ENCODE measurements at places on chromosomes 4 and X. TPM values are rescaled to one million over a fixed set of nuclear protein-coding genes. Genes with fewer than 3 reads are reported as not detected.

The ENPEP gene
- total RNA-seq: 4.5 TPM

The OCIAD1 gene
- total RNA-seq: 163 TPM

The HSFX2 gene
- total RNA-seq: not detected

The TBCK gene
- 22.3 TPM for total RNA-seq

The RAI2 gene
- not detected for total RNA-seq

DNA sequence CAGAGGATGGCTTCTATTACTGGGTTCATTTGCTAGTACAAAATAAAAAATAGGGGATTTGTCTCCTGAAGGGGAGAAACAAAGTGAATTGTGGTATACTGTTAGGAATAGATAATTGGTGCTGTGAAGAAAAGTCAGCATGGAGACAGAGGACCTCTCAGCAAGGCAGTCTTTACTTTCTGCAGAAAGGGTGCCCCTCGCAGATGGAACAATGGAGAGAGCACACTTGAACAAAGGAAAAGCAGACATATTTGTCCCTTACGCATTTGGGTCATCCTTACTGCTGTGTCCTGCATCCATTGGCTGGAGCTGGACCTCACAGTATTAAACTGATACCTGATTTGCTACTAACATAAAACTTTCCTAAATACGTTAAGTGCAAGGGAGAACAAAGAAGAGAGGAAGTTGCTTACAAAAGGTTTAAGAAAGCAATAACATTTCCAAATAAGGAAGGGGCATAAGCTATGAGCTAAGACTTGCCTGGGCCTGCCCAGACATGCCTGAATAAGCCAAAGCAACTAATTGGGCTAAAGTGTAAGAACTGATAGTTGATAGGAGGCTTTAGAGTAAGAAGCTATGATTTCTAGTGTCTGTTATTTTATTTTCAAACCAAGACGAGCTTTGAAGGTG, 83.8 kb downstream of the CCKAR start:
- no peak for DNase-seq
- no peaks in the 10 kb centered on the region for H3K27me3 ChIP-seq
- H3K4me1 ChIP-seq: no peaks in the 10 kb centered on the region
- peak overlapping the region; percentile 14 for H3K27ac ChIP-seq
- peaks cover 22% of the 10 kb centered on the region for H3K36me3 ChIP-seq

- H3K27ac ChIP-seq: no peak overlapping the region
- H3K4me1 ChIP-seq: no peaks in the 10 kb centered on the region
- DNase-seq: no peak
- H3K4me3 ChIP-seq: no peak overlapping the region
Observed at GRCh38 chr4:182213004-182213403, 30.2 kb upstream of the TENM3 start.

DNA sequence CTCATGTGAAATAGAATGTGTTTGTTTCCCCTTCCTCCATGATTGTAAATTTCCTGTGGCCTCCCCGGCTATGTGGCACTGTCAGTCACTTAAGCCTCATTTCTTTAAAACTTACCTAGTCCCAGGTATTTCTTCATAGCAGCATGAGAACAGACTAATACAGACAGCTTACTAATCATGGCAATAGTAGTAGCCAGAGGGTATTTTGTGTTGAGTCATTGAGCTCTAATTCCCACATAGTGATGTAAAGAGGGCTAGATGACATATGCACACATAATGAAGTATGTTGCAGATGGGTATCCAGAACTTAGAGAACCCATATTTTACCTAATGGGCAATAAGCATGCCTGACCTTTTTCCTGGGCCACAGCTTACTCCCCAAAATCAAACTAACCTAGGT, 1197.2 kb downstream of the PCDH7 start:
- H3K27me3 ChIP-seq: no peaks in the 10 kb centered on the region
- H3K4me3 ChIP-seq: no peak overlapping the region
- H3K4me1 ChIP-seq: no peaks in the 10 kb centered on the region
- H3K27ac ChIP-seq: no peak overlapping the region
- no peak for DNase-seq

DNA sequence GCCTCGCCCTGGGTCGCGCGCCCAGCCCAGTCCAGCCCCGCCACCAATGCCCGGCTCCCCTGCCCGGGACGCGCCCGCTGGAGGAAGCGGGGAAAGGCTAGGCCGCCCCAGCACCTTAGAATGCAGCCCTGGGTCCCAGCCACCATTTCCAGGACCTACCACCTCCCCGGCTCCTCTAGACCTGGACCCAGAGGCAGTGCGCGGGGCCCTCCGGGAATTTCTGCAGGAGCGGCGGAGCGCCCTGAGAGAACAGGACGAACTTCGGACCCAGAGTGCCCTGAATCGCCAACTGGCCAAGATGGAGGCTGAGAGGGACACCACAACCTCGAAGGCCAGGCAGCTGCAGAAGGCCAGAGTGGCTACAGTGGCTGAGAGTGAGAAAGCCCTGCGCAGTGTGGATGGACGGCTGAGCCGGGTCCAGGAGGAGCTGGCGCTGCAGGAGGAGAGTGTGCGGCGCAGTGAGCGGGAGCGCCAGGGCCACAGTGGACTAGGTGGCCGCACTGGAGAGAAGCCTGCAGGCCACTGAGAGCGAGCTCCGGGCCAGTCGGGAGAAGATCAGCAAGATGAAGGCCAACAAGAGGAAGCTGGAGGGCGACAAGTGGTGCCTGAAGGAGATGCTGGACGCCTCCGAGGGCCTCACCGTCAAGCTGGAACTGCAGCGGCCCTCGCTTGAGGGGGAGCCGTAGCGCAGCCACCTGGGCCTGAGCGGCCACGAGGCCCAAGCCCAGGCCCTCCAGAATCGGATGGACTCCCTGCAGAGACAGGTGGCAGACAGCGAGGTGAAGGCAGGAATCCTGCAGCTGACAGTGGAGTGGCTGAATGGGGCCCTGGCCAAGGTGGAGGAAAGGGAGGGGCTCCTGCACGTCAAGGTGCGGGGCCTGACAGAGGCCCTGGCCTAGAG, 15.5 kb downstream of the SMIM10L2A start:
- H3K36me3 ChIP-seq: no peaks in the 10 kb centered on the region
- no peaks in the 10 kb centered on the region for H3K4me1 ChIP-seq
- no peaks in the 10 kb centered on the region for H3K27me3 ChIP-seq
- DNase-seq: no peak
- H3K27ac ChIP-seq: no peak overlapping the region

- no peaks in the 10 kb centered on the region for H3K27me3 ChIP-seq
- H3K27ac ChIP-seq: no peak overlapping the region
- no peaks in the 10 kb centered on the region for H3K36me3 ChIP-seq
- H3K4me1 ChIP-seq: no peaks in the 10 kb centered on the region
Observed at GRCh38 chr4:153398713-153399112, 54.2 kb downstream of the MND1 start.

GRCh38 chr4:3302173-3302785, 9.5 kb downstream of the RGS12 start:
- no peak overlapping the region for H3K4me3 ChIP-seq
- no peaks in the 10 kb centered on the region for H3K27me3 ChIP-seq

GRCh38 chr4:119046263-119046662, 89.4 kb upstream of the MYOZ2 start:
- no peaks in the 10 kb centered on the region for H3K4me1 ChIP-seq
- H3K27me3 ChIP-seq: no peaks in the 10 kb centered on the region
- no peak overlapping the region for H3K27ac ChIP-seq
- no peak overlapping the region for H3K4me3 ChIP-seq
- no peak for DNase-seq
- no peaks in the 10 kb centered on the region for H3K36me3 ChIP-seq

GRCh38 chr4:152709675-152710438, 30.1 kb upstream of the TMEM154 start:
- no peak overlapping the region for H3K4me3 ChIP-seq
- DNase-seq: no peak
- H3K27me3 ChIP-seq: no peaks in the 10 kb centered on the region
- no peak overlapping the region for H3K27ac ChIP-seq

DNA sequence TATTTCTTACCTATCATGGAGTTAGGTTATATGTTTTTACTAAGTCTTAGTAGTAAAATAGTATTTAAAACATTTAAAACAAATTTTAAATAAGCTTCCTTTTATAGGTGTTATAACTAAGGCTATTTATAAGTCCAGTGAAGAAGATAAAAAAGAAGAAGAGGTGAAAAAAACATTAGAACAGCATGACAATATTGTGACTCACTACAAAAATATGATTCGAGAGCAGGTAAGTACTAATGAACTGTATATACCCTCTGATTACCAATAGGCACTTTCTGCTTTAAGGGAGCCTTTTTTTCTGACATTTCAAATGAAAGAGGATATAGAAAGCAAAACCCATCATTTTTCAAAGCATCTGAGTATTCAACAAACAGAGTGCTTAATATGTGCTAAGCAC, 76.6 kb downstream of the USO1 start:
- peaks cover 31% of the 10 kb centered on the region for H3K36me3 ChIP-seq
- H3K4me1 ChIP-seq: no peaks in the 10 kb centered on the region
- no peaks in the 10 kb centered on the region for H3K27me3 ChIP-seq
- H3K4me3 ChIP-seq: no peak overlapping the region

- no peaks in the 10 kb centered on the region for H3K4me1 ChIP-seq
- H3K36me3 ChIP-seq: no peaks in the 10 kb centered on the region
- DNase-seq: no peak
- H3K27me3 ChIP-seq: no peaks in the 10 kb centered on the region
Observed at GRCh38 chr4:183469285-183469684, 24.8 kb downstream of the CDKN2AIP start.

DNA sequence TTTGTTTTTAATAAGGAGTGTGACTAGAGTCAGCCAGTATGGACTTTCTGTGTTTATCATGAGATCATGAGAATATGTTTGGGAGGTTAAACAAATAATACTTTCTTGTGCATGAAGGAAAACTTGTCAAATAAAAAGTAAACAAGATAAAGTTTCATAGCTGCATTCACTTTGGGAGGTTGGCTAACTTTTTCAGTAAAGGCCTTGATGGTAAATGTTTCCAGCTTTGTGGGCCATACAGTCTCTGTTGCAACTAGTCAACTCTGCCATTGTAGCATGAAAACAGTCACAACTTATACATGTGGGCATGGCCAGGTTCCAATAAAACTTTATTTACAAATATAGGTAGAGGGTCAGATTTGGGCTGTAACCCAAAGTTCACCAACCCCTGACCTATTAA, 150.4 kb downstream of the MID1 start:
- DNase-seq: no peak
- peaks cover 13% of the 10 kb centered on the region for H3K36me3 ChIP-seq
- no peaks in the 10 kb centered on the region for H3K4me1 ChIP-seq
- no peak overlapping the region for H3K27ac ChIP-seq
- no peaks in the 10 kb centered on the region for H3K27me3 ChIP-seq
